ENCODE measurements at places on chromosomes 11 and 22.

DNA sequence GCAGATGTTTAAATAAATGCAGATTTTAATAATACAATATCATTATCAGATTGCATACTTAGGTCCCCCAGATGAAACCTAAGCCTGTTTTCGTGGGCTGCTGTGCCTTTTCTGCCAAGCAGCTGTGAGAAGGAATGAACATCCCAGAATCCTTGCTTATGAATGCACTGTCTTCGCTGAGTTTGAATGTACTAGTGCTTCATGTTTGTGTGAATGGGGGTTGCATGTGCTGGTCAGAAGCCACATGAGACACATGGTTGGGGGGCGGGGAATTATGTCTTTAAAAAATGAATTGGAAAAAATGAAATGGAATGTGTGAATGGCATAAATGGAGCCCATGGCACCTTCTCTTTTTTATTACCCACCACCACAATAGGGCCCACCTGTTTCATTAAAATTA, 125.4 kb upstream of the HSD17B12 start:
- peaks cover 25% of the 10 kb centered on the region for H3K4me1 ChIP-seq
- no peak overlapping the region for H3K27ac ChIP-seq
- no peak for DNase-seq
- peaks cover 94% of the 10 kb centered on the region for H3K27me3 ChIP-seq

DNA sequence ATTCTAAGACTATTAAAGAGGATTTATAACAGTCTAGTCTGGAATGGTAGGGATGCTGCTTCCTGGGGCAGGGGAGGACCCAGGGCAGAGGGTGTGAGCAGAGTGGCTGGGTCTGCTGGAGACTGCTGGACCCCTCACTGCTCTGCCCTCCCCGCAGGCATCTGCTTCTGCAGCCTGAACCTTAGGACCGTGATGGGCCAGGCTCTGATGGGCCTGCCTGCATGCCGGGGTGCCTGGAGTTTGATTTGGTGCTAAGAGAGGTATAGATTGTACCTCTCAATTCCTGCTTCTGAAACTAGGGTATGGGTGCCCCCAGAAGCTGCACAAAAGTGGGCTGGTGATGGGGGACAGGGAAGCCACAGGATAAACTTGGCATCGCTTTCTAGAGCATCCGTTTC, 54.9 kb downstream of the CD82 start:
- DNase-seq: no peak
- peaks cover 13% of the 10 kb centered on the region for H3K4me1 ChIP-seq
- H3K27ac ChIP-seq: no peak overlapping the region
- H3K36me3 ChIP-seq: peaks cover 25% of the 10 kb centered on the region
- no peaks in the 10 kb centered on the region for H3K27me3 ChIP-seq
- H3K4me3 ChIP-seq: no peak overlapping the region

DNA sequence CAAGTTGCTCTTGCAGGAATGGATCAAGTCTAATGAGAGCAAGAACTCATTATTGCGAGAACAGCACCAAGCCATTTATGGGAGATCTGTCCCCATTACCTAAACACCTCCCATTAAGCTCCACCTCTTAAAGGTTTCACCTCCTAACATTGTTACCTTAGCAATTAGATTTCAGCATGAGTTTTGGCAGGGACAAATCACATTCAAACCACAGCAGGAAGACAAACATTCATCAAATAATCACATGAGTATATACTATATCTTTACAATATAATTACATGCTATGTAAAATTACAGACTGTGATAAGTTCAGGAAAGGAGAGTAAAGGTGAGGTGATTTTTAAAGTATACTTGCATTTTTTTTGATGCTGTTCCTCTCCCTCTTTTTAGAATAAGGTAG, 6.6 kb upstream of the TEAD1 start:
- H3K4me1 ChIP-seq: no peaks in the 10 kb centered on the region
- no peaks in the 10 kb centered on the region for H3K36me3 ChIP-seq
- no peak overlapping the region for H3K4me3 ChIP-seq
- H3K27me3 ChIP-seq: no peaks in the 10 kb centered on the region
- DNase-seq: no peak

- DNase-seq: no peak
- H3K36me3 ChIP-seq: no peaks in the 10 kb centered on the region
- H3K27me3 ChIP-seq: no peaks in the 10 kb centered on the region
These were observed 228.8 kb downstream of the GRIK4 start for GRCh38 chr11:120740380-120740779.

- no peaks in the 10 kb centered on the region for H3K27me3 ChIP-seq
- H3K4me1 ChIP-seq: no peaks in the 10 kb centered on the region
- H3K36me3 ChIP-seq: no peaks in the 10 kb centered on the region
- no peak overlapping the region for H3K4me3 ChIP-seq
- no peak for DNase-seq
These were observed 19.2 kb downstream of the PRR5 start for GRCh38 chr22:44721213-44721612.

DNA sequence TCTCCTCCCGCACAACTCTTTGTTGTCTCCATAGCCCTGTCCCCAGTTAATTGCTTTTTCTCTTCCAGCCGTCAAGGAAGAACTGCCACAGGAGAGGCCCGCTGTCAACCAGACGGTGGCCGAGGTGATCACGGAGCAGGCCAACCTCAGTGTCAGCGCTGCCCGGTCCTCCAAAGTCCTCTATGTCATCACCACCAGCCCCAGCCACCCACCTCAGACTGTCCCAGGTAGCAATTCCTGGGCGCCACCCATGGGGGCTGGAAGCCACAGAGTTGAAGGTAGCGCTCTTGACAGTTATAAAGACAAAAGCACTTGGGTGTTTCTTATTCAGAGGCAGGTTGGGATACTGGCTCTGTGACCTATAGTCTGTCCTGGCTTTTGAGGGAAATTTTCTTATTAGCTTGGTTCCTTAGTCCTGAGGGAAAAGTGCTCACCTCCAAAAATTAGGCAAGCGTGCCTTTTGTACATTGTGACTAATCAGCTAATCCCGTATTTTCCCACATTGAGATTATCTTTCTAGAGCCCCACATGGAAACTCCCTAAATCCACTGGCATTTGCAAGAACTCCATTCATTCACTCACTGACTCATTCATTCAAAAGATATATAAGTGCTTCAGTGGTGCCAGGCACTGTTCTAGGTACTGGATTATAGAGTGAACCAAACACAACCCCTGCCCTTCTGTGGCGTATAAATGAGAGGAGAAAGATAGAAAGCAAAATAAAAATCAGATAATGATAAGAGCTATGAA, 65.9 kb downstream of the KREMEN1 start:
- H3K36me3 ChIP-seq: peaks cover 100% of the 10 kb centered on the region
- no peaks in the 10 kb centered on the region for H3K4me1 ChIP-seq
- no peaks in the 10 kb centered on the region for H3K27me3 ChIP-seq
- no peak overlapping the region for H3K4me3 ChIP-seq
- no peak overlapping the region for H3K27ac ChIP-seq
- no peak for DNase-seq

- DNase-seq: no peak
- H3K36me3 ChIP-seq: no peaks in the 10 kb centered on the region
- no peak overlapping the region for H3K27ac ChIP-seq
- no peaks in the 10 kb centered on the region for H3K4me1 ChIP-seq
- no peaks in the 10 kb centered on the region for H3K27me3 ChIP-seq
These were observed 99.7 kb upstream of the KCNA4 start for GRCh38 chr11:30116512-30116911.

GRCh38 chr22:33920197-33920540, at the start of gene LARGE1:
Gene LARGE1, minus strand, starts transcription at chr22:33920476.
- peak within 1 kb of the TSS; percentile 69 for H3K4me3 ChIP-seq
- no peaks in the 10 kb centered on the region for H3K36me3 ChIP-seq
- H3K27me3 ChIP-seq: no peaks in the 10 kb centered on the region

- H3K4me1 ChIP-seq: no peaks in the 10 kb centered on the region
- H3K27me3 ChIP-seq: peaks cover 16% of the 10 kb centered on the region
- H3K4me3 ChIP-seq: no peak overlapping the region
- no peak overlapping the region for H3K27ac ChIP-seq
- no peaks in the 10 kb centered on the region for H3K36me3 ChIP-seq
- no peak for DNase-seq
These were observed 116.5 kb downstream of the CD44 start for GRCh38 chr11:35255514-35255913.

DNA sequence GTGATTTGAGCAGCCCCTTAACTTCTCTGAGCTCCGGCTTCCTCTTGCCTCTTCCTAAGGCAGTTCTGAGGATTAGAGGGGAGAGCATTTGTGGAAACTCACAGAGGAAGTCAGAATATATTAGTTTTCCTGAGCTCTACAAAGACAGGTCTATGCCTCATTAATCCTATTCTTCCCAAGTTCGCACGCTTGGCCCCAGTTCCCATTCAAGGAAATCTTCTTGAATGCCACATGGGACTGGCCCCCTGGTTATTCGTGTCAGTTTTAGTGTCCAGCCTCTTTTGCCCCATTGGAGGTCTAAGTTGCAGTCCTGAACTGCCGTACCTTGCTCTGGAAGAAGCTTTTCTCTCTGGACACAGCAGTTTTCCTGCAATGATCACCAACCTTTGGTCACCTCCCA, 37.6 kb upstream of the ALX4 start:
- no peaks in the 10 kb centered on the region for H3K36me3 ChIP-seq
- H3K4me1 ChIP-seq: no peaks in the 10 kb centered on the region
- no peaks in the 10 kb centered on the region for H3K27me3 ChIP-seq

- no peak for DNase-seq
- no peak overlapping the region for H3K27ac ChIP-seq
- no peaks in the 10 kb centered on the region for H3K36me3 ChIP-seq
- H3K4me1 ChIP-seq: no peaks in the 10 kb centered on the region
These were observed 9.8 kb downstream of the OR8B12 start for GRCh38 chr11:124533626-124534025.

GRCh38 chr11:110435780-110436717, 6.3 kb downstream of the FDX1 start:
- no peak overlapping the region for H3K4me3 ChIP-seq
- peaks cover 14% of the 10 kb centered on the region for H3K4me1 ChIP-seq
- H3K36me3 ChIP-seq: no peaks in the 10 kb centered on the region

DNA sequence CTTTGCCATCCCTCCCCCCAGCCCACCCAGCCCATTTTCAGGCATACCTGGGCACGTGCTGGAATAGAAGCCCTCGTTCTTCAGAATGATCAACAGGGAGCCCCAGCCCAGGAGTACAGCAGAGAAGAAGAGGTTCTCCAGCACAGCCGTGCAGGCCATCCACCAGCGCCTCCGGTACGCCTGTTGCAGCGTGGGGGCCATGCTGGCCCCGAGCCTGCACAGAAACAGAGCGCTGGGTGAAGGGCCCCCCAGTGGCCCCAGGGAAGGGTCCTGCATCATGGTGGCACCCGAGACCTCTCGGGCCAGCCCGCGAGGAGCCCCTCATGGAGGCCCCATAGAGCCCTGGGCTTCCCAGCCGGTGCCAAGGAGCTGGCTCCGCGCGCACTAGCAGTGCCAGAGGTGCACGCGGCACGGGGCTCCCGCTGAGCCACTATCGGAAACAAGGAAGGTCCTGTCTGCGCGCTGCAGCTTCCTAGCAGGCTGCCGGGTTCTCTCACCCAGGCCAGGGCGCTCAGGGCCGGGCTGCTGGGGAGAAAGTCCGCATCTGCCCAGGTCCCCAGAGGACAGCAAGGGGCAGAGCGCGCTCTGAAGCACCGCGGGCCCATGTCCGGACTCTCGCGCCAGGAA, 1.5 kb downstream of the SLC43A1 start:
- H3K27me3 ChIP-seq: no peaks in the 10 kb centered on the region
- H3K4me1 ChIP-seq: peaks cover 13% of the 10 kb centered on the region
- peak overlapping the region; percentile 91 for H3K4me3 ChIP-seq
- no peaks in the 10 kb centered on the region for H3K36me3 ChIP-seq

DNA sequence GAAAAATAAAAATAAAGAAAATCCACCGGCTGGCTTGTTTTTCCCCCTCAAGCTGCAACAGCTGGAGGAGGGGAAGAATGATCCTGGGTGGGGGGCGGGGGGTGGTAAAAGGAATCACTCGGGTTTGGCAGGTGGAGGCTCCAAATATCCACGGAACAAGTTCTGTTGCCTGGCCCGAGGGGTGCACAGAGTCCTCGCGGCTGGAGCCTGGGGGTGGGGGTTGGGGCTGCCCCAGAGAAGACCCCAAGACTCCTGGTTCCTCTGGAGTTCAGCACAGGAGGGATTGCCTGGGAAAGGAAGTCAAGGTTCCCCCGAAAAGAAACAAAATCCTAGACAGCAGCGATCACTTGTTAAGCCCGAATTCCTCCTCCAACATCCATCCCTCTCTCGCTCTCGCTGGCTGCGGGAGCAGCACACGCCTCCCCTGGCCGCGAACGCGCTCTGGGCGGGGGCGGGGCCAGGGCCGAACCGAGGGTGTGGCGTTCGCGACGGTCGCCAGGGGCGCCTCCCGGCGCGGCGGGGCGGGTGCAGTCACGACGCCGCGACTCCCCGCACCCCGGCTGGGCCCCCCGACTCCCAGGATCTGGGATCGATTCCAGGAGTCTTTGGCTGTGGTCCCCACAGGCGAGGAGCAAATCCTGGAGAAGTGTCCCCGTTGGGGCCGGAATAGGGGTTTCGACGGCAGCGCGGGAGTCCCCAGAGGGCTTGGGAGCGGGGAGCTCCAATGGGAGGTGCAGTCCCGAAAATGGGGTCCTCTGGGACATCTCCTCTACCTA, at the start of gene KCNA4:
Gene KCNA4, minus strand, starts transcription at position 443 of the 776 bp plus-strand sequence. CDS start 4,352 bp downstream, outside the sequence.
- H3K36me3 ChIP-seq: no peaks in the 10 kb centered on the region
- no peak for DNase-seq
- H3K4me3 ChIP-seq: peak within 1 kb of the TSS; percentile 31
- H3K27ac ChIP-seq: no peak within 1 kb of the TSS

- no peak overlapping the region for H3K4me3 ChIP-seq
- no peaks in the 10 kb centered on the region for H3K27me3 ChIP-seq
- H3K36me3 ChIP-seq: no peaks in the 10 kb centered on the region
- H3K4me1 ChIP-seq: peaks cover 24% of the 10 kb centered on the region
- peak overlapping the region; percentile 65 for H3K27ac ChIP-seq
These were observed 113.7 kb downstream of the ETS1 start for GRCh38 chr11:128473636-128474035.

- H3K36me3 ChIP-seq: no peaks in the 10 kb centered on the region
- no peak overlapping the region for H3K4me3 ChIP-seq
- no peaks in the 10 kb centered on the region for H3K4me1 ChIP-seq
- H3K27ac ChIP-seq: no peak overlapping the region
These were observed 29.4 kb upstream of the SLN start for GRCh38 chr11:107741044-107741823.

Data from esophagus squamous epithelium (tissue), 5 donors.